Fibroblast of lung (primary cell): ENCODE measurements at places on chromosomes 1 and 21.

DNA sequence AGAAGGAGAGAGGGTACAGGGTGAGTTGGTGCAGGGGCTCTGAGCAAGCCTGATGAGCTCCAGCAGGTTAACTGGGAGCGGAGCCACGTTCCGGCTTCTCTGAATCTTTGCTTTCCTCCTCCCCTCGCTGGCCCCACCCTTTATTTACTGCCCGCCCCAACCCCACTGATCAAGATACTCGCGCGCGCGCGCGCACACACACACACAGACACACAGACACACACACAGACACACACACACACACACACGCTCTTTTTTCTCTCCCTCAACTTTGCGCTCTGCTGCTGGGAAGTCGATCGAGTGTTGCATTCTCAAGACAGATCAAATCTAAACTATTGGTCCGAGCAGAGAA is at the start of gene GRIK1:
Gene GRIK1 (minus strand): TSS at position 73 of the 352 bp plus-strand sequence.
- peak; percentile 4 for DNase-seq

- no peak for DNase-seq
Observed at GRCh38 chr1:43451157-43451591, 2.6 kb downstream of the HYI start.

DNA sequence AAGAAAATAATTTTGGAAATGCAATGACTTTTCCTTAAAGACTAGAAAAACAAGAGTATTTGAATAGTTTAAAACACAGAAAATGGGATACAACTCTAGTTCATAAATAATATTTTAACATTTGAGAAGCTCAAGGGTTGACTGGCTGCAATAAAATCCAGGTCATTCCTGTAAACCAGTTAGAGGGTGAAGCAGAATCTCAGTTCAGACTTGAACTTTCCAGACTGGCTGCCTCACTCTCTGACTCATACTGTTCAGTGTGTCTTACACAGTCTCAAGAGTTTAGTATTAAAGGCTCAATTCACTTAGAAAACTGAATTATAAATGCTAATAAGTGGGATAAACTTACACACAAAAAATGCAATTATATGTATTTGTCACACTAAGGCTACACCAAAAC is 89.9 kb downstream of the RAVER2 start:
- DNase-seq: peak; percentile 42

GRCh38 chr1:44283524-44284173 is 70.4 kb downstream of the DMAP1 start:
- DNase-seq: no peak

DNA sequence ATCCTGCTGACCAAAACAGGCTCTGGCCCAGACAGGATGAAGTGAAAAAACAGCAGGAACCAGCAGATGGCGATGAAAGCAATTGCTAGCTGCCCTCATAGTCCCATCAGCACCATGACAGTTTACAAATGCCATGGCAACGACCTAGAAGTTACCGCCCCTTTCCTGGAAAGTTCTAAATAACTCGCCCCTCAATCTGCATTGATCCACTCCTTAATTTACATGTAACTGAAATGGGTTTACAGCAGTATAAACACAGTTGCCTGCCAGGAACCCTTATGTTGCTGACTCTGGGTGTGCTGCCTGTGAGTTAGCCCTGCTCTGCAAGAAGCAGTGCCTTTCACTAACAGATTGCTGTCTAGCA is 65.5 kb upstream of the CR1L start:
- DNase-seq: peak; percentile 46

DNA sequence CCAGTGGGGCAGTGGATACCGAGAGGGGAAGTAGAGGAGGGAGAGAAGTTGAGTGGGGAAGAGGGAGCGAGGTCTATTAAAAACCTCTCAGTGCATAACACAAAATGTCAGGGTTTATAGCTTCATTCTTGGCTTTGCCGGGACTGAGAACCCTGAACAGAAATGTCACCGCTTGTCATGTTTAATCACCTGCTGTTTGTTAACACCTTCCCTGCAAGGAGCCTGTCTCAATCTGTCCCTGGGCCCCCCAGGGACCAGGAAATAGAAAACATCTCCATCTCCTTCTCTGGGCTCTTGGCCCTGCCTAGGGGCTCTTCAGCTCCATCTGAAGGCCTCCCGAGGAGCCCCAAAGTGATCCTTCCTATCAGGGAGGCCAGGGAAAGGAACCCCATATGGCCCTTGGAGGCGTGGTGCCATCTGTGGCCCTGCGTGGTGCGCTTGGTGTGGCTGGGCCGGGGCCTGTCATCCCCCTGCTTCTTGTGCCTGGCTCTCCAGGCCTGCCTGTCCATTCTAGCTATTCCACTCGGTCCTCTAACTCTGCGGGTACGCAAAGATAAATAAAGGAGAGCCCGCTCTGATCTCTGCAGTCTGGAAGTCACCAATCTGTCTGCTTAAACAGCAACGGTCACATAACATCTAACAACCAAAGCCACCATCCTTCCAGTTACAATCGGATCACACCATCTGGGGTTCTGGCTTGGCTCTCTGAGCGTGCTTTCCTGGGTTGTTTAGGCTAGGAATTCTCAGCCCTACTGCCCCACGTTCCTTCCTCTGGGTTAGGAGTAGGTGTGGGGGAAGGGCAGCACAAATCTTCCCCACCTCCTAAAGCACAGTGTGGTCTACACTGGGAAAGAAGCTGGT is 113.8 kb downstream of the CASZ1 start:
- DNase-seq: no peak

- no peak for DNase-seq
Observed at GRCh38 chr1:151513626-151514121, 2.5 kb downstream of the CGN start.

GRCh38 chr1:175200678-175201521 is 8.3 kb upstream of the KIAA0040 start:
- DNase-seq: peak; percentile 2

DNA sequence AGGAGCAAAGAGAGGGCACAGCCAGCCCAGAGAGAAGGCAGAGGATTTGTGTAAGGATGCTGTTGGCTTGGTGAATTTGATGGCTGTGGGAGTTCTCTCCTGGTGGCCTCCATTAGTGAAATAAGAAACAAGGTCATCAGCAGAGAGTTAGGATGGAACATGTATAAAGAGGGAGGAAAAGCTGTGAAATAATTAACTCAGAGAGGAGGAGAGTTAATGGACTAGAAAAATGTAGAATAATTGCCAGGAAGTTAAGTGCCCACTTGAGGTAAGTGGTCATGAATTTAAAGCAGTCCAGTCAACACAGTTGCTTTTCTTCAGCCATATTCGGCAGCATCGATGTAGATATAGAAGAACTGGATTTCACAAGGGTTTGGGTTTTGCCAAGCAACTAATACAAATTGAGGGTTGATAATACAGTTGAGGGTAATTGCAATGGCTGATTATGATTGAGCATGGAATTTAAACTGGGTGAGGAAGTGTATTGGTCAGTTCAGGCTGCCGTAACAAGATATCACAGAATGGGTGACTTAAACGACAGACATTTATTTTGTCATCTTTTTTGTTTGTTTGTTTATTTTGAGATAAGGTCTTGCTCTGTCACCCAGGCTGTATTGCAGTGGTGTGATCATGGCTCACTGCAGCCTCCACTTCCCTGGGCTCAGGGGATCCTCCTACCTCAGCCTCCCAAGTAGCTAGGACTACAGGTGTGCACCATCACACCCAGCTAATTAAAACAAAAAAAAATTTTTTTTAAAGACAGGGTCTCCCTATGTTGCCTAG is 31.7 kb upstream of the KLF17 start:
- no peak for DNase-seq

DNA sequence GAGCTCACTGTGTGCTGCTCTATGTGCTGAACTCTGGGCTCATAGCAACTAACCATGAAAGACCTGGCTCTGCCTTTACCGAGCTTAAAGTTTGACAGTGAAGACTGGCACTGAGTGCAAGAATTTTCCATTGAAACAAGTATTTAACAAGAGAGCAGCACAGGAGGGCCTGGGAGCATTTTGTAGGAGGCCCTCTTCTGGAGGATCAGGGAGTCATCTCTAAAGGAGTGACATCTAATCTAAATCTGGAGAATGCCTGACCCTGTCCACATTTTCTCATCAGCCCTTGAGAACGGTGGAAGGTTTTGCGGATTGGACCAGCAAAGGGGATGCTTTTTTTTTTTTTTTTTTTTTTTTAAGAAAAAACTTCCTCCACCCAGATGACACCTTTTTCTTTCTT is 150.8 kb downstream of the ROR1 start:
- DNase-seq: no peak

GRCh38 chr1:110312188-110313121 is 26.7 kb upstream of the RBM15 start:
- DNase-seq: peak; percentile 67

- peak; percentile 81 for DNase-seq
Observed at GRCh38 chr1:114108751-114109255, 44.9 kb downstream of the SYT6 start.

- peak; percentile 89 for DNase-seq
Observed at GRCh38 chr1:173392895-173393658, 84.1 kb upstream of the PRDX6 start.

DNA sequence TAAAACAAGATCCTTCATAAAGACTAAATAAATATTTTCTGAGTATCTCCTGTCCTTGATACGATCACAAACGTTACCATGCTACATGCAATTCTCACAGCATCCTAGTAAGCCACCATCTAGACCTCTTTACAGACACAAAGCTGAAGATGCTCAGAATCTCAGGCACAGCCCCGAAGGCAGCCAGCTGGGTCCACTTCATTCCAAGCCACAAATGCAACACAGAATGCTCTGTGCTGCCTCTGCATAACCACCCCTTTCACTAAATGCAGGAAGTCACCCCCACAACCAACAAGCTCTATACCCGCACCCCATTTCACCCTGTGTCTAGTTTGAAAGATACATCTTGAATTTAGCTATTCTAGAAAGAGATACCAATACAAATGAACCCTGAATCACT is 12.9 kb downstream of the RCAN1 start:
- DNase-seq: no peak

- no peak for DNase-seq
Observed at GRCh38 chr1:164624400-164624799, 65.4 kb downstream of the PBX1 start.

DNA sequence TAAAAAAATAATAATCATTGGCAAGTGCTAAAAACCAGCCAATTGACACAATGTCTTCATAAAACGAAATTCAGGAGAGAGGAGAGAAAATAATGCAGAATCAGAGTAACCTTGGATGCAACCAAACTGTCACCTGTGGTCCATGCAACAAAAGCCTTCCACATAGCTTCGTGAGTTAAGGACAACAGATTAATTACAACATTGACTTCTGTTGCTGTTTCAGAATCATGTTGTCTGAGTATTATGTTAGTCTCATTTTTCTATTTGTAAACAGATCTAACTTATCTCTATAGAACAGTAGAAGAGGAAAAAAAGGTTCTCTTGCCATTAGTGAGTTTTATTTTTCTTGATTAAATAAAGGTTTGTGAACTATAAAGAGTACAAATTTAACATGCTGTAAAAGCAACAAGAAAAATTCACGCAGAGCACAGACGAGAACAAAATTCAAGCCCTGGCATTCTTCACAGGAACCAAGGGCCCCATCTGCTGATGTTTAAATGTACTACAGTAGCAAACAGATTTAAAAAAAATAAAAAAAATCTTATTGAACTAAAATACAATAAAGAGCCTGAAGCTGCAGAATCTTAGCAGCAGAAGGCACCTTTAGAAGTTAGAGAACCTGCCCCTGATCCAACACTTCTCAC is 381.1 kb upstream of the PKN2 start:
- DNase-seq: peak; percentile 42

DNA sequence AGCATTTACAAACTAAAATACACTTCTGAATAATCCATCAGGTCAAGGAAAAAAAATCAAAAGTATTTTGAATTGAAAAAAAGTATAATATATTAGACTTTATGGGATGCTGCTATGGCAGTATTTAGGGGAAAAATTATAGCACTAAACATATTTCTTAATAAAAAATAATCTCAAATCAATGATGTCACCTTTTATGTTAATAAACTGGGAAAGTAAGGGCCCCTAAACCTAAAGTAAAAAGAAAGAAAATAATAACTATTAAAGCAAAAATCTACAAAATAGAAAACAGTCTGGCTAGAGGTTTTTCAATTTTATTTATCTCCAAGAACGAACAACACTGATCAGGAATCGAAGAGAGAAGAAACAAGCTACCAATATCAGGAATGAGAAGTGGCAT is 160.8 kb upstream of the PLXNA2 start:
- no peak for DNase-seq

- no peak for DNase-seq
Observed at GRCh38 chr1:3550511-3551289, 60.6 kb downstream of the MEGF6 start.

DNA sequence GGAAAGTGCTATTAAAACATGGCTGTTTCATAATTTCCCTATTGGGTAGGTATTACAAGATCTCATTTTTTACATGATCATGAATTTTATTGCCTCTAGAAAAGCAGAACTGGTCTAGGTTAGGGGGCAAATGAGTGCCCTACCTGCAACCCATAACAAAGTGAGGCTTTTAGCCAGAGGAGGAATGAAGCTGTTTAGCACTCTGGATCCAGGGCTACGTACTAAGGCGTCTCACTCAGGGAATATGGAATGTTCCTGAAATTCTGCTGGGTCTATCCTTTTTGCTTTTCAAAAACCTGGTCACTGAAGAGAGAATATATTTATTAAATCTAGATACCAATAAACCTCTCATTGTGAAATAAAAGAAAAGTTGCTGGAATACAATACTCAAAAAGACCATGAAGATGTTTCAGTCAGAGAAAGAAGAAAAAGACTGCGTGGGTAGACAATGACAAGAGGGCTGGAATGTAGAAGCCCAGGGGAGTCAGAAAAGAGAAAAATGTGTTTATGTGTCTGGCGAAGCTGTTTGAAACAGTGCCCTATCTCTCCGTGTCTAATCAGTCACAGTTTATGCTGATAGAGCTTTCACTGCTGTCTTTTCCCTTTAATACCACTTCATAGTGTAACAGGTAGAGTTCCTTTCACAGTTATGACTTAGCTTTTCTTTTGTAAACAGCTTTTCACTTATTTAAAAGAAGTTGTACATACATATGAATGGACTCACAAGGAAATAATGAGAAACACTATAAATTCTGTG is 25.0 kb upstream of the SYDE2 start:
- DNase-seq: no peak

GRCh38 chr21:45048026-45048698 is 26.2 kb upstream of the ADARB1 start:
- DNase-seq: no peak

DNA sequence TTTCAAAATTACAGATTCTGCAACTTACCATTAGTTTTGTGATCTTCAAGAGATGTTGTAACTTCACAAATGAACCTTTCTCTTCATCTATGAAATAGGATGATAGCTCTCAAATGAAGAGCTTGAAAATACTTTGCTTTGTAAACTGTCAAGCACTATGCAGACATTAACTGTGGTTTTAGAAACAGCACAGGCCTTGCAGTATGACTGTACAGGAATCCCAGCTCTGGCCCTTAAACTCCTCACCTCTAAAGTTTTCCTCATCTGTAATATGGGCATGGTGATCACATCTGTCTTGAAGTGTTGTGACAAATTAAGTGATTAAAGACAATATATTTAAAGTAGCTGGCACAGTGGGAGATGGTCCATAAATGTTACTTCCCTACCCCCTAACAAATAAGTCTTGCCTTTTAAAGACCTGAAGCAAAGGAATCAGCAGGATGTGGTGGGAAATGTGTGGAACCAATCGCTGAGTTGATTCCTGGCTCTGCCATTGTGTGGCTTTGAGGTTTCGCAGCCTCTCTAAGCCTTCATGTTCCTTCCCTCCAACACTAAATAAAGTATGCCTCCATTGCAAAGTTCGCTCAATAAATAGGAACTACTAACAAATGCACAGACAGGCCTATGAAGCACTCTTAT is 5.5 kb upstream of the PTP4A2 start:
- no peak for DNase-seq
